H9 (cell line): ENCODE measurements at places on chromosomes 1 and 21. TPM values are rescaled to one million over a fixed set of nuclear protein-coding genes. Genes with fewer than 3 reads are reported as not detected.

The SLC44A5 gene
- total RNA-seq: 2.1 and 2.4 TPM in 2 replicates

DNA sequence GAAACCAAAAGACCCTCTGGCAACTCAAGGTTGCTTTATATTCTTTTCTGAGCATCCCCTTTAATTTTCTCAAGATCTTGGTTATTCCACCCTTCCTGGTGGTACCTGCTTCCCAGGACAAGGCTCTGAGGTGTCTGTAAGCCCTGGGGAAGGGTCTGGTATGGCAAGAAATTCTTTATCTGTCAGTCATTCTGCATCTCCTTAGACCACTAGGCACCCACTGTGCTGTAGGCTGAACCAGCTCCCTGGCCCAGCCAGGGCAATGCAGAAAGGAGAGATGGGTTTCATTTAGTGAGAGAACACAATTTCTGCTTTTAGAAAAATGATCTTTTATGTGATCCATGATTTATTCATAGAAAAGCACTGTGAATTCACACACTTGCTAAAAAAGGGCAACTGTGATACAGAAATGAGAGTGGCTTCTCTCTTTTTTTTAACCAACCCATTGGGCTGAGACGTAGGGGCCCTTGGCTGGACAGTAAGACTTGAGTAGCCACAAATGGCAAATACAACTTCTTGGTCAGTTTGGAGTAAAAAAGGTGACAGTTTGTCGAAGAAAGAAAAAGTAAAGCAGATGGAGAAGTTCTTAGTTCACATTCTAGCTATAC lies 4.1 kb downstream of the UROD start:
- DNase-seq: no peak

- DNase-seq: no peak
Measured at GRCh38 chr1:61274939-61275338, 192.6 kb downstream of the NFIA start.

DNA sequence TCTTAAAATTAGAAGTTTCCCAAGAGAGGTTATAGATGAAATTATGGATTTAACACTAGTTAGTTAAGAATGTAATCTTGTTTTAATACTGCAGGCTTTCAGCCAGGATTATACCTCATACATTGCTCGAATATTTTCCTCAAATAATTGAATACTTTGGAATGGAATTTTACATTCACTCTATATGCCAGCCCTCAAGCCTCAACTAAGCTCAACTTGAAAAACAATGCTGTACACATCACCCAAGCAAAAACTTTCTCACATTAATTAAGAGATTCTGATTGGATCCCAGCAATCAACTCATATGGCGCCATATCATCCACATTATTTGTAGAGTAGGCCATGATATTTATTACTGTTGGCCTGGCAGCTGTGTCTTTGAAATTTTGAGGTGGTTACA lies 710.7 kb upstream of the ADAMTS5 start:
- DNase-seq: no peak

GRCh38 chr1:31745096-31745945 lies 18.8 kb downstream of the ADGRB2 start:
- DNase-seq: peak; percentile 83
